ENCODE measurements at places on chromosomes 1 and 21.

GRCh38 chr1:217953922-217954321, 322.8 kb downstream of the SPATA17 start:
- no peak for DNase-seq

- no peak for DNase-seq
Measured at GRCh38 chr1:192626366-192627179, 9.4 kb upstream of the RGS13 start.

DNA sequence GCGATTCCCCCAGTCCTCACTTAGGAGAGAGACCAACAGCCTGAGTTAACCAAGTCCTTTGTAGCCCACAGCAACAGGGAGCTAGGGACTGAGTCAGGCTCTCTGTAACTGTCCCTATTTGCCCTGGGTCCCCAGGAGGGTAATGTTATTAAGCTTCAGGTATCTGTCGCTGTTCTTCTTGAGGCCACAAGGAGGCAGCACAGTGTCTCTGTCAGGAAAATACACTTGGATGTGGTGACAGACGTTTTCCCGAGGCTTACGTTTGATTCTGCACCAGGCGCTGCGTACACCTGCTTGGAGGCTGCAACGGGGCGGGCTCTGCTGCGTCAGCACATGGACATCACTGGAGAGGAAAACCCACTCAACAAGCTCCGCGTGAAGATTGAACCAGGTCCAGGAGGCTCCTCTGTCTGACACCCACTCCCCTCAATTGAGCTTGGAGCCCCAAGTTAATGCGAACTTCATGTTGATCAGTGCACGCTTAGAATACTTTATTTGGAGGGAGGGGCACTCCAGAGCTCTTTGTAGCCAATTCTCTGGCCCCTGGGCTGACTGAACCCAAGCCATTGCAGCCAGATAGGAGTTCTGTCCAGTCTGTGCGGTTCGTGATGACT, 10.7 kb upstream of the ELF3 start:
- no peak for DNase-seq

- DNase-seq = no peak
Measured at GRCh38 chr21:26958788-26959187, 8.1 kb downstream of the ADAMTS5 start.

GRCh38 chr1:183609313-183609712, 19.1 kb upstream of the NCF2 start:
- no peak for DNase-seq

DNA sequence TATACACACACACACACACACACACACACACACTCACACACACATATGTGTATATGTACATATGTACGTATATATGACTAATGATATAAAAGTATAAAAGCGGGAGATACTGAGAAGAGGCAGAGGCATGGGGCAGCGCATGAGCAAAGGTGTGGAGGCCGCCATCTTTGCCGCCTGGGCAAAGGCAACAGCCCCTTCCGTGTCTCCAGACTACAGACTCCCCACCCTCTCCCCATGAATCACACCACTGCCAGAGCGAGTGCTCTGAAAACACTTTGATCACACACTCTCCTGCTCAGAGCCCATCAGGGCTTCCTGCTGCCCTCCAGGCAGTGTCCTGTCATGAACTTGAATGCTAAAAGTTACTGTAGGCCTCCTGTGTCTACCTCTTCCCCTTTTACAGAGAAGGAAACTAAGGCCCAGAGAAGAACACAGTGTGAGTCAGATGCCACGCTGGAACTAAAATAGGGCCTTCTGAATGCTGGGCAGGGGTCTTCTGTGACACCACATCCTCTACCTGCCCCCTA, 54.7 kb upstream of the SSBP3 start:
- no peak for DNase-seq

GRCh38 chr1:84972377-84972987, 24.4 kb downstream of the MCOLN2 start:
- DNase-seq = no peak
